CD4-positive, alpha-beta T cell treated with Interleukin-6 at 100 ng/mL for 8 hours (primary cell): ENCODE measurements at places on chromosomes 16 and 17.
A peak's percentile ranks its signal among the peaks of the same experiment; 100 is the strongest.

GRCh38 chr17:69450918-69451317 is 36.4 kb downstream of the MAP2K6 start:
- DNase-seq: no peak

GRCh38 chr16:53971616-53972015 is 267.7 kb downstream of the FTO start:
- DNase-seq: no peak

DNA sequence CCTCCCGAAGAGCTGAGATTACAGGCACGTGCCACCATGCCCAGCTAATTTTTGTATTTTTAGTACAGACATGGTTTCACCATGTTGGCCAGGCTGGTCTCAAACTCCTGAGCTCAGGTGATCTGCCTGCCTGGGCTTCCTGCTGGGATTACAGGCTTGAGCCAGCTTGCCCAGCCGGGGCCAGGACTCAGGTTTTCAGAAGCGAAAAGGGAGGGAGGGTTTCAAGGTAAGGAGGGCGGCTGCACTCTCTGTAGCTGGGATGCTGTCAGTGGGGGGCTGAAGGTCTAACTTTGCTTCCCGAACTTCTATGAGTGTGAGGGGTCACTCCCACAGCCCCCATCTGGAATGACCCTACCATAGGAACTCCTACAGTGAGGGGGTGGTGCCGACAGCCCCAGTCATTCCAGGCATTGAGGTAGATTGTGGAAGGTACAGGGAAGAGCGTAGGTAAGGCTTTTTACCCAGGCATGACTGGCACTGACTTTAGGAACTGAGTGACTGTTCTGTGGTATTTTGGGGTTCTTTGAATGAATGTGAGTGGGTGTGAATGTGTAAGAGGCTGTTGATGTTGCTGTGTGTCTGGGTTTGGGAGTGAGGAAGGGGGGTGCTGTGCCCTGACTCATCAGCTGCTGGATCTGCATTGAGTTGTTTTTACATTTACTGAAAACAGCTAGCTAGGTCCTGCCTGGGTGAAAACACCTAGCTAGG is 3.8 kb upstream of the C1QL1 start:
- no peak for DNase-seq

DNA sequence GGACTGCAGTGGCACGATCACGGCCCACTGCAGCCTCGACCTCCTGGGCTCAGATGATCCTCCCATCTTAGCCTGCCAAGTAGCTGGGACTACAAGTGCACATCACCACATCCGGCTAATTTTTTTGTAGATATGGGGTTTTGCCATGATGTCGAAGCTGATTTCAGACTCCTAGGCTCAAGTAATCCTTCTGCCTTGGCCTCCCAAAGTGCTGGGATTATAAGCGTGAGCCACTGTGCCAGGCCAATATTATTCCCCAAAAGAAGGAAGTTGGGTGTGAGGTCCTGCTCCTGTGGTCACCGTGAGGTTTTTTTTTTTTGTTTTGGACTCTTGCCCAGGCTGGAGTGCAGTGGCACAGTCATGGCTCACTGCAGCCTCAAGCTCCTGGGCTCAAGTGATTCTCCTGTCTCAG is 1.5 kb downstream of the AMZ2 start:
- peak; percentile 41 for DNase-seq

DNA sequence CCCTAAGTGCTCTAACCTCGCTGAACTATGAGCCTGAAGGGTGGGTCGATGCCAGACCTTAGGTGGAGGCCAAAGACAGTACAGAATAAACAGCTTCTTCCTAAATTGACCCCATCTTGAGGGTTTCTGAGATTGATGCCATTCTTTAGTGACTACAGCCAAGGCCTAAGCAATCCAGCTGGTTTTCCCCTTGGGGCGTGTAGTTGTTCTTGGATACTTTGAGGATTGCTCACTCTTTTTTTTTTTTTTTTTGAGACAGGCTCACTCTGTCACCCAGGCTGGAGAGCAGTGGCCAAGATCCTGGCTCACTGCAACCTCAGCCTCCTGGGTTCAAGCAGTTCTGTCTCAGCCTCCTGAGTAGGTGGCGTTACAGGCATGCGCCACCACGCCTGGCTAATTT is 2.0 kb downstream of the OVCA2 start:
- no peak for DNase-seq

GRCh38 chr16:57235128-57236021 is 9.7 kb upstream of the ARL2BP start:
- DNase-seq: no peak

DNA sequence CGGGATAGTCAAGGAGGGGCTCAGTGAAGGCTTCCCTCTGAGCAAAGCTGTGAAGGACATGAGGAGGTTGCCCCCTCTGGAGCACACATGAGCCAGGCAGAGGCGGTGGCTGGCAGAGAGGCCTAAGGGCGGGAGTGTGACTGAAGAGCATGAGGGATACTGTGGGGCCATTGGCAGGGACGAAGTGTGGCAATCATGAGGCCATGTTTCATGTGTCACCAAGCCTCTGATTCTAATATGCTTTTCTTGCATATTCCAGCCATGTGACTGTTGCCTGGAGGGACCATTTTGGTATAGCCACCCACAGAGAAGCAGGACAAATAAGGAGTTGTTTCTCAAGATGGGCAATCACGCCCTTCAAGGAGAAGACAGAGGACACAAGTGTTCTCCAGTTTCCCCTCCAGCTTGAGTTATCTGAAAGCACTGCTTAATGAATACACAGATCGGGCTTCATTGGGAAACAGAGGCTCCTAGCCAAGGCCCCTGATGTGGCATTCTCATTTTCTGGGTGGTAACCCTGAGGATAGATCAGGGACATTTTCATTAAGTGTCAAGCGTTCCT is 68.0 kb downstream of the AKAP1 start:
- no peak for DNase-seq

DNA sequence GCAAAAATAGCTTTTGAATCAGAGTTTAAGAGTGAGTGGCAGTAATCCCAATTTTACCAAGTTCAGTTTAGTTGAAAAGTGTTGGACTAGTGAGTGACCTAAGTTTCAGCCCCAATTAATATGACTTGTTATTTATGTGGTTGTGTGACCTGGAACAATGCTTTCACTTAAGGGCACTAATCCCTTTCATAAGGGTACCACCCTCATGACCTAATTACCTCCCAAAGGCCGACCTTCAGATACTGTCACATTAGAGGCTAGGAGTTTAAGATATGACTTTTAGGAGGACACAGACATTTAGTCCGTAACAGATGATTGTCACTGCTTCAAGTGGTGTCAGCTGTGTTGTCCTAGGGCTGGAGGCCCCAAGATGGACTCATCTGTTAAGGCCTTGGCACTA is 190.0 kb downstream of the IRX3 start:
- DNase-seq: no peak

DNA sequence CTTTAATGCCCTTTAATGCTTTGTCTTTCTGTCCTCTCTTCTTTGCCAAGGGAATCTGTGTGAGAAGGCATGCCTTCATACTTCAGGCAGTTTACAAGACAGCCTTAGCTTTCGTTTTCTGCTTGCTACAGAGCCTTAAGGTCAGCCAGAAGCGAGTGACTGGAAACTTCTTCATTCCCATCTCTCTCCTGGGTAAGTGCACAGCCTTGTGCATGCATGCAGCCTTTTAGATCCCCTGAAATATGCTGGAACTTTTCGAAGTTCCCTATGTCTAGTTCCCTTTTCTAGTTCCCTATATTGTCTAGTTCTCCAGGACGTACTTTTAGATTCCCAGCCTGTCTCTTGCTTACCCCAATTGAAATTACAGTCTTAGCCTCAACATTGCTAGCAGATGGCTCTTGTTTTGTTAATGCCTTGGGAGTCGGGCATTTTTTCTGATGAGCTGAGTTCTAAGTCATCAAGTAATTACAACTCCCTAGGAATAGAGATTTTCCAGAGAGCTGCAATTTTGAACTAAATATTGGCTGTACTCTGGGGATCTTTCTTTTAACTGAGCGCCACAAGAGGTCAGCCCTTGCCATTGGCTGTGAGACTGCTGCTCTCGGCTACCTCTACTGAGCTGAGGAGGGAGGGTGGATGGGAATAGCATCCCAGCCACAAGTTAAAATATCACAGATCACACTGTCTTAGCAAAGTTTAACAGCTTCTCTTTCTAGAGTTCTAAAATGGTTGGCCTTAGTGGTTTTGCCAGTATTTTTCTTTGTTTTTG is 22.7 kb upstream of the PPM1D start:
- DNase-seq: peak; percentile 6

GRCh38 chr17:72121164-72122009 is 567 bp downstream of the SOX9 start:
- DNase-seq: no peak

DNA sequence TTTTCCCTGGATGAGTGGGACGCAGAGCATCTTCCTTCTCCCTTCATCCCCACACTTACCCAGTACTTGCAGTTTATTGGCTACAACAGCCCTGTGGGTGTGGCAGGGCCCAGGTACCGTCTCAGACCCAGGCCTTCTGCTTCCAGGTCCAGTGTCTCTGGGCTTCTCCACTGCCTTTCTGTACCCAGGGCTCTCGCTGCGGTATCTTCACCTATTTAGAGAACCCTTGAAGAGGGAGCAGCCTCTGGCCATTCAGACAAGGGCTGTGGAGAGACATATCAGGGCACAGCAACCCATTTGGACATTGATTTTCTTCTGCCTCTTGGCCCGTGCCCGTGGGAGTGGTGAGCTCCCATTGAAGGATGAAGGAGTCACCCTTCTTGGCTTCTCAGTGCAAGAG is 17.3 kb downstream of the TBX4 start:
- DNase-seq: no peak

- DNase-seq: no peak
Measured at GRCh38 chr16:52496051-52496876, 50.7 kb downstream of the TOX3 start.

GRCh38 chr17:17525311-17525710 is 29.1 kb upstream of the RASD1 start:
- no peak for DNase-seq

- DNase-seq: no peak
Measured at GRCh38 chr17:32279891-32280716, 14.5 kb downstream of the RHBDL3 start.

GRCh38 chr16:80250381-80250780 is 290.4 kb upstream of the DYNLRB2 start:
- no peak for DNase-seq

DNA sequence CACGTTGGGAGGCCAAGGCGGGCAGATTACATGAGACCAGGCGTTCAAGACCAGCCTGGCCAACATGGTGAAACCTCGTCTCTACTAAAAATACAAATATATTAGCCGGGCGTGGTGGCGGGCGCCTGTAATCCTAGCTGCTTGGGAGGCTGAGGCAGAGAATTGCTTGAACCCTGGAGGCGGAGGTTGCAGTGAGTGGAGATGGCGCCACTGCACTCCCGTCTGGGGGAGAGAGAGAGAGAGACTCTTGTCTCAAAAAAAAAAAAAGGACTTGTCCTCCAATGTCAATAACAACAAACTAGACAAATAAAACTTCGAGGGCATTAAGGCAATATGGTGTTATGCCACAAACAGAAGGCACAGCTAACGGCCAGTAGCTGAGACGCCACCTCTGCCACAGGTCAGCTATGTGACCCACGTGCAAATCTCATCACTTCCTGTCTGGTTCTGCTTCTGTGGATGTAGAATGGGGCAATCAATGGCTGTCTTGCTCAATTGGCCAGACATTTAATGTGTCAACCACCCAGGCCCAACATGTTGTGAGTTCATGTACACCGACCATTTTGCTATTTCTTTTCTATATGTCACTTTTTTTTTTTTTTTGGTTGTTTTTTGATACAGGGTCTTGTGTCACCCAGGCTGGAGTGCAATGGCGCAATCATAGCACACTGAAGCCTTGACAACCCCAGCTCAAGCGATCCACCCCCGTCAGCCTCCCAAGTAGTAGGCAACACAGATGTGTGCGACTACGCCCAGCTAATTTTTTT is 834 bp upstream of the TXNDC11 start:
- no peak for DNase-seq

DNA sequence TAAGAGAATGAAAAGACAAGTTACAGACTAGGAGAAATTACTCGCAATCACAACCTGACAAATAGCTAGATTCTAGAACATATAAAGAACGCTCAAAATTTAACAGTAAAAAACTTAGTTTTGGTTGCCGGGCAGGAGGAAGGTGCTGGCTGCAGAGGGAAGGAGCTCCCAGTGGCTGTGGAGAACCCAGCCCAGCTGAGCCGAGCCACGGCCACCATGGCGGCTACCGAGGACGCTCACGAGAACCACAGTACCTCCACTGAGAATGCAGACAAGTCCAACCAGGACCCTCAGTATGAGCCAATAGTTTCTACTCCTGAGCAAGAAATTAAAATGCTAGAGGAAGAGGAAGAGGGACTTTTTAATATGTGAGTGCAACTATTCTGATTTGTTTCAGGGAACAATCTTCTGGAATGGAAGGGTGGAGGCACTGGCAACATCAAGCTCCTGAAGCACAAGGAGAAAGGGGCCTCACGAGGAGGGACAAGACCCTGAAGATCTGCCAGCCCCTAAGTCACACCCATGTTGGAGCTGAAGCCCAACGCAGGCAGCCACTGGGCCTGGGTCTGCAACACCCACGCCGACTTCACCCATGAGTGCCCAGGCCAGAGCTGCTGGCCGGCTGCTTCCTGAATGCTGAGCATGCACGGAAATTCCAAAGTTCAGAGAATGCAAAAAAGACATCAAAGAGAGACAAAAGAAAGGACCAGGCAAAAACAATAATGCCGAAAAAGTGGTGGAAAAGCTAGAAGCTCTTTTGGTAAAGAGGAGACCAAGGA is 55.0 kb downstream of the DNAH17 start:
- no peak for DNase-seq

- no peak for DNase-seq
Measured at GRCh38 chr17:60901242-60901641, 223.6 kb downstream of the BCAS3 start.

DNA sequence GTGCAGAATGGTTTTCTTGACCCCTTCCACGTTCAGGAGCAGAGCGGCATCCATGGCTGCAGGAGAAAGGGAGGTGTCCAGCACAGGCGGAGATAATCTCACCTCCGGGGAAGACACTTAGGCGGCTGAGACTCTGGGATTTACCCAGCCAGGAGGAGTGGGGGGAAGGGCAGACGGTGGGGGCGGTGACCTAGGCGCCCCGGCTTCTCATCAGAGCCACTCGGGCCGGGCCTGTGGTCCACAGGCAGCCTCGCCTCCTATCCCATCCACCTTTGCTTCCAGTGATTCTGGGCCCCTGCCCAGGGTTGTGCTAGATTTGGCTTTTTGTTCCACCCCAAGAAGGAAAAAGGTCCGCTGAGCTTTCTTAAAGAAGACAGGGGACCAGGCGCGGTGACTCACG is at the start of gene AIPL1:
AIPL1 (minus strand) TSS at position 71 of the 400 bp plus-strand sequence; CDS start at position 54, 17 bp downstream.
- DNase-seq: no peak

GRCh38 chr16:24054741-24055491 is 201.2 kb upstream of the CACNG3 start:
- no peak for DNase-seq

GRCh38 chr16:12661656-12662172 is 142.0 kb downstream of the CPPED1 start:
- DNase-seq: no peak
